ENCODE measurements at places on chromosomes 4 and X. TPM values are rescaled to one million over a fixed set of nuclear protein-coding genes. Genes with fewer than 3 reads are reported as not detected.

The PHEX gene
- polyA plus RNA-seq, result 0.30 TPM

The BEX1 gene
- 73.0 TPM for polyA plus RNA-seq

DNA sequence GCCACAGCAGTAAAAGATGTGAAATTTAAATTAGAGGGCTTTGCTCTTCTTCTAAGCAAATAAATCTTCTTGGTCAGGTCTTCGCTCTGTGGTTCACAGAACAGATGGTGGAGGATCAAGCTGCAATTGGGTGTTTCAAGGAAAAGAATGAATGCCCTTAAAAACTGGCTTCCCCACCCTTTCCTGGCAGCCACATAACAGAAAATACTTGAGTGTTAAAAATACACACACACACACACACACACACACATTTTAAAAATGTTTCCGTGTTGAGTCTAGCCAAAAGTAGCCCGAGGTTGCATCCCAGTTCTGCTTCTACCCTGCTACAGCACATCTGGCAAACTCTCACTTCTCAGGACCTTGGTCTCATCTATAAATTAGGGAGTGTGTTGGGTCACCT is 56.7 kb upstream of the FGFBP2 start:
- DNase-seq, result no peak

The MUC7 gene
- polyA plus RNA-seq, result not detected

- DNase-seq, result no peak
Observed at GRCh38 chr4:48985976-48986653, at the start of gene CWH43. TSS of gene CWH43 (plus strand) at chr4:48986275. CDS start at chr4:48986430, 155 bp downstream.

GRCh38 chr4:23881052-23881501 is 8.8 kb downstream of the PPARGC1A start:
- DNase-seq, result no peak

The EDNRA gene
- polyA plus RNA-seq, result 104 TPM

- DNase-seq, result no peak
Observed at GRCh38 chr4:47933840-47934239, 19.5 kb upstream of the NFXL1 start.

DNA sequence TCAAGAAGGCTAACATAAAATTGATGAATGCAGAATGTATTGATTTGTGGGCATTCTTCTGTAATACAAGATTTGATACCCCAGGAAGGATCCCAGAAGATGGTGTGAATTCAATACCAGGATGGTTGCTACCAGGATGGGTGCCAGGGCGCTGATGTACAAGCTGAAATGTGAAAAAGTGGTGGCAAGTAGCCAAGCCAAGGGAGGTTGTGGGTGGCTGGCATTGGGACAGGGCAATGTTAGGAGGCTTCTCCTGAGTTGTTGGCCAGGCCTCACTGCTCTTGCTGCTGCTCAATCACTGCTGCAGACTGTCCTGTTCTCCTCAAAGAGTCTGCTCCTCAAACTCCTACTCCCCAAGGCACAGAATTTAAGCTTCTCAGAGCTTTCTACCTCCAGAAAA is 77.1 kb downstream of the RBM46 start:
- DNase-seq, result no peak

DNA sequence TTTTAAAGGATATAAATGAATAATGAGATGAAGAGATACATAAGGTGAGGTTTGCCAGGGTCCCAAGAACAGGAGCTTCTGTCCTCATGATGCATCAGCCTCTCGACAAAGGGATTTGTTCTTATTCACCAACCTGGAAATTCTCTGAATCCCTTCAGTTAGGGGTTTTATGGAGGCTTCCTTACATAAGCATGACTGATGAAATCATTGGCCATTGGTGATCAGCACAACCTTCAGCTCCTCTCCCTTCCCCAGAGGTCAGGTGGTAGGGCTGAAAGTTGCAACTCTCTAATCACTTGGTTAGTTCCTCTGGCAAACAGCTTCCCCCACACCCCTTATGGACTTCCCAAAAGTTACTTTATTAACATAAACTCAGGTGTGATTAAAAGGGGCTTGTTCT is 222.0 kb downstream of the SPRY1 start:
- DNase-seq, result no peak

- no peak for DNase-seq
Observed at GRCh38 chr4:624705-625590, at the start of gene PDE6B. TSS of gene PDE6B (plus strand) at chr4:625573. CDS start at chr4:625627, 54 bp downstream.

DNA sequence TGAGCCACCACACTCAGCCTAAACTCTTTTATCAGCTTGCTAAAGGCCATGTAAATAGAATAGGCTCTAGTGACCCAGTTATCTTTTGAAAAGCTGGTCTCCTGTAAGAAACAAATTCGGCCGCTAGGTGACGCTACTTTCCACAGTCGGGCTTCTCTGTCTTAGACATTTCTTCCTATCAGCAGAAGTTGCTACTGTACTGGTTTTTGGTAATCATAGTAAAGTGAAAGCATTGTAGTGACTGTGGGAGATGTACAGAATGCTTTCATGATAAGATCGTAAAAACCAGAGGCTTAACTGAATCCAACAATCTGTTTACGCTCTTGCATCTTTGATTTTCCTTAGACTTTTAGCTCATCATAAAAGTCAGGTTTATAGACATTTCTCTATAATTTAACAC is 82.6 kb downstream of the GK start:
- peak; percentile 18 for DNase-seq

The VEGFC gene
- 21.2 TPM for polyA plus RNA-seq

The PARM1 gene
- 62.7 TPM for polyA plus RNA-seq

GRCh38 chrX:20320461-20321159 is 53.9 kb upstream of the RPS6KA3 start:
- no peak for DNase-seq

DNA sequence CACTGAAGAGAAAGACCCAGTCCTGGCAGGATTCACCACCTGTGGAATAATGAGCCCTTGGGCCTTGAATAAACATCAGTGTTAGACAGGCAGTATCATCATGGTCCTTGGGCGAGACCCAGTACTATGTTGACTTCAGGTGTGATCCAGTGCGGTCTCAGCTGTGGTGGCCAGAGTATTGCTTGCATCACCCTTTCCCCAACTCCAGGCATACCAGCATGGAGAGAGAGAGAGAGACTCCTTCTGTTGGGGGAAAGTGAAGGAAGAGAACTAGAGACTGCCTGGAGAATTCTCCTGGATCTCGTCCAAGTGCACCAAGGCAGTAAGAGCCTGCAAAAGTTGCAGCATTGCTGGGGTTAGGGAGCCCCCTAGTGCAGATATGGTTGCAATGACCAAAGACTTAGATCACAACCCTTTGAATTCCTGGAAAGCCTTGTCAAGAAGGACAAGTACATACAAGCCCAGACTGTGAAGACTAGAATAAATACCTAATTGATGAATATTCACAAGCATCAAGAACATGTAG is 61.1 kb upstream of the VAMP7 start:
- DNase-seq, result peak; percentile 28

DNA sequence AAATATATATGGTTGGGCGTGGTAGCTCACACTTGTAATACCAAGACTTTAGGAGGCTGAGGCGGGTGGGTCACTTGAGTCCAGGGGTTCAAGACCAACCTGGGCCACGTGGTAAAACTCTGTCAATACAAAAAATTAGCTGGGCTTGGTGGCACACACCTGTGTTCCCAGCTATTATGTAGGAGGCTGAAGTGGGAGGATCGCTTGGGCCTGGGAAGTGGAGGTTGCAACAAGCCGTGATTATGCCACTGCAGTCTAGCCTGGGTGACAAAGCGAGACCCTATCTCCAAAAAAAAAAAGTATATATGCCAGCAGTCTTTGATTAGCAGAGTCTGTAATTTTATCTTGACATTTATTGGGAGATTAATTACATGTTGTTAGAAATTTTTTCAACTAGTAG is 8.7 kb downstream of the EIF2S3 start:
- DNase-seq, result no peak

GRCh38 chrX:154596290-154596929 is 11.5 kb downstream of the CTAG1A start:
- DNase-seq, result peak; percentile 35

DNA sequence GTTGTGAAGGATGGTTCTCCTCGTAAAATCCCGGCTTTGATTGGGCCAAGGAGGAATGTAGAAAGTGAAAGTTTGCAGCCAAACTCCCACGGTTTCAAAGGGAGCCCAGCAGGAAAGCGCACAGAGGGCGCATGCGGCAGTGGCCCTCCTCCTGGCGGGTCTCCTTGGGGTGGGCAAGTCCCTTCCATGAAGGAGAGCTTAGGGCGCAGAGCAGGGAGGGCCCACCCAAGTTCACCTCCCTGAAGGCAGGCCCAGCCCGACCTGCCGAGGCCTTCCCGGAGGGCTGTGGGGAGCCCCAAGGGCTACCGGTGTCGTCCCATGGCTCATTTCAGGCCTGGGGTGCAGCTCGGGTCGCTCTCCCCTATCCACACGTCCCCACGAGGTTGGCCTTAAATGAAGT is 2.0 kb downstream of the PDZD4 start:
- no peak for DNase-seq

- no peak for DNase-seq
Observed at GRCh38 chr4:31065086-31065485, 344.9 kb downstream of the PCDH7 start.

The DUSP21 gene
- not detected for polyA plus RNA-seq

The PRRG3 gene
- 8.8 TPM for polyA plus RNA-seq

- DNase-seq, result no peak
Observed at GRCh38 chrX:153511784-153512500, 5.5 kb upstream of the ATP2B3 start.

- DNase-seq, result no peak
Observed at GRCh38 chr4:83618991-83619645, 83.2 kb downstream of the GPAT3 start.

The SOWAHD gene
- 0.76 TPM for polyA plus RNA-seq

GRCh38 chr4:97106161-97106560 is 1037.1 kb downstream of the STPG2 start:
- DNase-seq, result no peak

- DNase-seq, result no peak
Observed at GRCh38 chr4:101232074-101232776, 115.1 kb downstream of the PPP3CA start.

The HPGDS gene
- 4.0 TPM for polyA plus RNA-seq

GRCh38 chrX:40300286-40300890 is 202.6 kb upstream of the BCOR start:
- DNase-seq, result no peak

- DNase-seq, result no peak
Observed at GRCh38 chrX:1283741-1284140, 15.1 kb downstream of the CSF2RA start.

DNA sequence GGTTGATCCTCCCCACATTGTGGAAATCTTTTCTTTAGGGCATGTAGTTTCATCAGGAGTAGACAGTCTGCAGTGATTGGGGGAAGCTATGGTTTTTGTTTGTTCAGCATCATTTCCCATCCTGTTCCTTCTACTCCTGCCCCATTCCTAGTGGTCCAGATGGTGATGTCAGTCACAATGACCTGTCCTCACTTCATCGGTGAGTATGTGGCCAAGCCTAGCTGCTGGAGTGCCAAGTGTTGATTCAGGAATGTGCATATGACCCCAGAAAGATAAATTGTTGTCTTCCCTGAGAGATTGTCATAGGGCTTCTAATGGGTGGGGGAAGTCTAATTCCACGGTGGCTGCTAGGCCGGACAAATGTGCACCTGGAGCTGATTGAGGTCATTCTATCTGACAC is 130.6 kb upstream of the FAT1 start:
- no peak for DNase-seq

GRCh38 chr4:157444014-157444413 is 223.5 kb downstream of the GRIA2 start:
- no peak for DNase-seq
